ENCODE measurements at places on chromosomes 7 and 10.

- DNase-seq = no peak
Observed at GRCh38 chr10:73819513-73820093, 8.2 kb upstream of the NDST2 start.

DNA sequence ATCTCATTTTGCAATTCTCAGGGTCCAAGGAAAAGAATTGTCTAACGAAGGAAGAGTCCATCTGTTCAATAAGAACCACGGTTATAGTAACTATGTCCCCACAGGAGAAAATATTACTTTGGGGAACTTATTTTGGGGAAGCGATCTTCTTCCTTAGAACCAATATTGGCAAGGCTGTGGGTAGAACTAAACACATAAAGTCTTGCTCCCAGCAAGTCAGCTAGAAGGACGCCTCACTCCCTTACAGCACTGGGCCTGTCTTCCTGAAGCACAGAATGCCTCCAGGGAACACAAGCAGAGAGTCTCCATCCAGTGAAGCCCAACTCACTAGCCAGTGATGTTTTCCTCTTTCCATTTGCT, 30.2 kb downstream of the C10orf71 start:
- no peak for DNase-seq

- no peak for DNase-seq
Observed at GRCh38 chr7:90472805-90473540, 3.5 kb downstream of the PTTG1IP2 start.

GRCh38 chr10:4334871-4335270, 491.1 kb upstream of the AKR1E2 start:
- no peak for DNase-seq

- DNase-seq = no peak
Observed at GRCh38 chr10:124035306-124035927, 58.0 kb downstream of the CHST15 start.

DNA sequence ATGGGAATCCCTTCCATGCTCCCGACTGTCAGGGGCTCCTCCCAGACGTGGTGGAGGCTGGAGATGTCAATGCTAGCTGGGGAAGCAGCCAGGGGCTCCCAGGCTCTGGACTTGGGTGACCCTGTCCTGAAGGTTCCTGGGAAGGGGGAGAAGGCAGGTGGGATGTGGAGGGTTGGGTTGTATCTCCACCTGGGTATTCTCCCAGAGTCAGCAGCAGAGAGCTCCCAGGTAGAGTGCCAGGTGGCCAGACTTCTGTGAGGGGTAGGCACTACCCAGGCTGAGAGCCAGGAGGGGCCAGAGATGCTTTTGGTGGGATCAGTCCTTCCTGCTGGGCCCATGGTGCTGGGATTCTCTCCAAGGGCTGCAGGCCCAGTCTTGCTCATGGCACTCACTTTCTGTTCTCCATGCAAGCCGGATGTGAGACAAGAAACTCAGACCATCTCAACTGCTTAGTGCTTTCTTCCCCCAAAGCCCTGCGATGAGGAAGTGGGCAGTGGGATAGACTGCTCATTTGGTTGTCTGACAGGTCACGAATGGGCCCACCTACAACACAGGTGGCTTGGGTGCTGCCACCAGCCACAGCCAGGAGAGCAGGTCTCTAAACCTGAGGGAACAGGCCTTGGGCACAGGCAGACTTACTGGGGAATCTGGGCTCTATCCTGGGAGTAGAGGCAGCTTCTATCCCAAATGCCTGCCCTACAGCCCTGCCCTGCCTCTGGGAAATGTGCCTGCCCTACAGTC, 52.5 kb upstream of the CAMK2B start:
- peak; percentile 68 for DNase-seq

DNA sequence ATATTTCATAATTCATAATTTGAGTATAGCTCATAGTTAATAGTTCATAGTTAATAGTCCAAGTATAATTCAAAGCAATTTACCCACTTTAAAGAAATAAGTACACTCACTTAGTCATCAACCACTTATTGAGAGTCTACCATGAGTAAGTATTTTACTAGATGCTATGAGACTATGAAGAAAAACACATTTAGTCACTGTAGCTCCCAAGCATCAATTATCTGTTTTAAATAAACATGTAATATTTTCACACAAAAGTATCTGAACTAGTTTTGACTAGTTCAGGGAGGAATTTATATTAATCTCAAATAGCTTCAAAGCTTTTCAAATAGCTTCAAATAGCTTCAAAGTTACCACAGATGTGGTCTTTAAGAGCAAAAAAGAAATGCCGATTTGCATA, 119.2 kb downstream of the ANK3 start:
- no peak for DNase-seq

DNA sequence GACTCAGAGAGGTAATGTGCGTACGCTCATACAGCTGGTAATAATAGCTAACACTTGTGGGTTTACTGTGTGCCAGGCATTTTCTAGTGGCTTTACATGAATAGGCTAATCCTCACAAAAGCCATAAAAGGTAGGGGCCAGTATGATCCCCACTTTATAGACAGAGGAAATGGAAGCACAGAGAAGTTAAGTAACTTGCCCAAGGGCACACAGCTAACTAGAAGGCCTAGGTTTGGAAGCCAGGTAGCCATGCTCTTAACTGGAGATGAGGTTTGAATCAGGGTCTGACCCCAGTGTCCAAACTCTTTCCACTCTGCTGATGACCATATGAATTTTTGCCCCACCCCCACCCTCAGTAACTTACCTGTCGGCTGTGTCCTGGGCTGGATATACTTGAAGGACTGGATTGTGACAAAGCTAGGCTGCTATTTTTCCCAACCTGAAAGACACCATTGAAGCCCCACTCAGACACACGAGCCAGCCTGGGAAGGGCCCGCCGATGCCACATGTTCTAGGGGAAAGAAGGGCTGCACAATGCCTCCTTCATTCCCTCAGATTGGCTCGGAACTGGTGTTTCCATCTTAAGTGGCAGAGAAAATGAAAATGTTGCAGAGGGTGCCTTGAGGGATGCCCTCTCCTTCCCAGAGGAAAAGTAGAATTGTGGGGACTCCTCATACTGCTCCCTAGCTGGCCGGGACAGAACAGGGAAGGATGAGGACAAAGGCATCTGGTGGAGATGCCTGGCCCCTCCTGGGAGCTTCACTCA, 29.1 kb upstream of the EFCAB10 start:
- no peak for DNase-seq

- no peak for DNase-seq
Observed at GRCh38 chr7:17195576-17195975, 102.9 kb upstream of the AHR start.

DNA sequence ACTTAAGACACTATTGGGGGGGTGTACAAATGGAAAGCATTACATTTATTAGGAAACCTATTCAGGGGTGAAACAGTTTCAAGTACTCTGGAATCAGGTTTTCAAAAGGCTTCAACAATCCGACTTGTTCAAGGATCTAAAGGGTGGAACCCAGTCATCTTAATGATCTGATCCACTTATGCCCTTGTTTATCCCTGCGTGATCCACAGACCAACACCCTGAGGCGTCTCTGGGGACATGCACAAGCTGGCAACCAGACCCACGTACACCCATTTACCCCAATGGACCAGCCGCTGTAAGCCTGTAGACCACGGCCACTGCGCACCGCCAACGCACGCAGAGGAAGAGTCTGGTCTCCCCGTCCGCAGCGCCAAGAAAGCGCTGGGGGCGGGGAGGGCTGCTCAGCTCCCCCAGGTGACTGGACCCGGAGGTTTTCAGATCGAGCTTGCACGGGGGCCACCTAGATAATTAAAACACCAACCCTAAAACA, 13.4 kb downstream of the HNRNPF start:
- no peak for DNase-seq

Data from GM12878 (cell line).